Stimulated activated CD8-positive, alpha-beta memory T cell treated with anti-CD3 and anti-CD28 coated beads, Interleukin-15, amount 100 ng/mL, for 24 hours (primary cell): ENCODE measurements at places on chromosomes 5 and 9.

DNA sequence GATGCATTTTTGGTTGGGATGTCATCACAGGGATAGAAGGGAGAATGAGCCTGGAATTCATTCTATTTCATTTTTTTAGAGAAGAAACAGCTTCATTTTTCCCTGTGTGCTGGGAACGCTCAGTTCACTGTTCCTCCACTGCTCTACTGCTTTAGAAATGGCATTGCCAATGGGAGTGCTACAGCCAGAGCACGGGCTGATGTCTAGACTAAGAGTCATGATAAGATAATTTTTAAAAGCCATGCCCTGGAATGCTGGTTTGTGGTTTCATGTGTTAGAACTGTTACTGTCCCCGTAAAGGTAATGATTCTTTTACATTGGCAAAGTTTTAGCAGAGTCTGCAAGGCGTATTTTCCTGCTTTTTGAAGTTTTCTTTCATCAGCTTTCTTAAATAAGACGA lies 119.6 kb downstream of the SEMA6A start:
- no peak for DNase-seq

- DNase-seq: no peak
These were observed 56.5 kb upstream of the CDKN2B start for GRCh38 chr9:22065431-22066200.

GRCh38 chr5:56951126-56951945 lies 587 bp downstream of the MIER3 start:
- DNase-seq: no peak

DNA sequence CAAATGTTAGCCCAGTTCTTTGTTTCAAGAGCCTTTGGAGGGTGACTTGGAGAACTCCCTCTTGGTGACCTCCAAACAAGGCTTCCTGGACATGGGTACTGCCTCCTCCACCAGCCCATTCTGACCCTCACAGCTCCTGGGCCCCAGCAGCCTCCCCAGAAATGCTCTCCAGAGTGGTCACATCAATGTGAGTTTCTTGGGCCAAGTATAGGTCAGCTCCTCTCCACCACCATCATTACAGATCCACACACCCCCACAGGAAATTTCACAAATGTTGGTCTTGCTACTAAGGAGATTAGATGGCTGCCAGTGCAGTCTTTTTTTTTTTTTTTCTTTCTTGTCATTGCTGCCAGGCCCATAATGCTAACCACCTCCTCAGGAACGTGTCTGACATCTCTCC lies 410.7 kb downstream of the DTWD2 start:
- DNase-seq: no peak

GRCh38 chr5:142378737-142379634 lies 54.2 kb upstream of the SPRY4 start:
- DNase-seq: no peak

GRCh38 chr5:37721447-37721871 lies 118.4 kb downstream of the GDNF start:
- no peak for DNase-seq

DNA sequence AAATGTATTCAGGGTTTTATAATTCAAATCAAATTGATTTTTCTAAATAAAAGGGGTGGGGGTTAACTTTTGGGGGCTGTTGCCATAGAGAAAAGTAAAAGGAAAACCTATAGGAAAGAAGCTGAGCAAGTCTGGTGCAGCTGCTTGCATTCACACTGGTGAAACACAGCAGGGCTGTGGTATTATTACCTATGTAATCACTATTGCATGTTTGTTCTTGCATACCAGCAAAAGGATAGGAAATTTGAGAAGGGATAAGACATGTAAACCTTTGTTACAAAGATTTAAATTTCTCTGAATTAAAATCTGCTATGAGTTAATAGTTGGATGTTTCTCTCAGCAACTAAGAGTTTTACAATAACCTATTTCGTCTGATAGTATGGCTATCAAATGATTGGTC lies 346.7 kb downstream of the EFNA5 start:
- DNase-seq: no peak

DNA sequence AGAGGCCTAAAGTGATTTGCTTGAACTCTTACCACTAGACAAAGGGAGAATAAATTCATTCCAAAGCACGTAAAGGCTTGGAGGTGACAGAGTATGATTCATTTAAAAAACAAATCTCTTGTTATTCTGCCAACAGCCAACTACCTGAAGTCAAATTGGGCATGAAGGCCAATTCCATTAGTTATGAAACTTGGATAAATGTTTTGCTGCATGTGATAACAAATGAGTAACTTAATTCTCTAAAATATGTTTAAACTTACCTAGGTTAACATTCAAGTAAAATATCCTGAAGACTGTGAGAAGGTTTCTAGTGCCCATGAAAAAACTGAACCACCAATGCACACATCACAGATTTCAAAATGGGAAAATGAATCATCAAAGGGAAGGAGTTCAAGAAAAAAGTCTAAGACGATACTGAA lies 120.1 kb upstream of the TSLP start:
- DNase-seq: no peak

DNA sequence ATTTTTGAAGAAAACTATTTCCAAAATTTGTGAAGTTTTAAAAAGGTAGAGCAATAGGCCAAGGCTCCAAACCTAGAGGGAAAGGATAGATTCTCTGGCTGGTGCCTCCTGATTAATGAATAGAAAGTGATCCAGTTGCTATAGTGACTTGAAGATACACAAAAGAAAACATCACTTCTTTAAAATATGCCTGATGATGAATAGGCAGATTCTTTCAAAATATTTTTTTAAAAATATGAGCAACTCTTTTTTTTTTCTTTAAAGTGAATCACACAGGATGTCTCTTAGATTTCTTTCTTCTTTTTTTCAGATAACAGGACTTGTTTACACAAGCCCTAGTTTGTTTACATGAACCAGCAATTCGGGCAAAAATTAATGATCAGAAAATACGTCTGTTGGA lies 124.4 kb downstream of the RFK start:
- no peak for DNase-seq

GRCh38 chr9:79312686-79313421 lies 258.9 kb upstream of the TLE4 start:
- no peak for DNase-seq

DNA sequence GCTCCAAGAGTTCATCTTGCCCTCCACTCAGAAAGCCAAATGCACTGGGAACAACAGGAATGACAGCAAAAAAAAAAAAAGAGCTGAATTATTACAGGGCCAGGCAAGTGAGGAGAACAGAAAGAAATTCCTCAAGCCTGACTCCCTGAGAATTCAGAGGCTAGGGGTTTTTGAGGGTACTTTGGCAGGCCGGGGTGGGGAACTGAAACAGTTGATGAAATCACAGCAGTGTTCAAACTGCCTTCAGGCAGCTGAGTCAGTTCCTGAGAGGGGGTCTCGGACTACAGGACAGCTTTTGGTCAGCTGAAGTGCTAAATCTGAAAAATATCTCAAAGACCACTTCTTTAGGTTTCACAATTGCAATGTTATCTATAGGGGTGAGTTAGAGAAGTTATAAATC lies 419.4 kb downstream of the SEMA5A start:
- DNase-seq: no peak

- DNase-seq: no peak
These were observed 302.4 kb upstream of the FAM174A start for GRCh38 chr5:100232736-100233135.
